ENCODE measurements at places on chromosomes 5 and 9.

GRCh38 chr5:120086081-120086480, 378.0 kb upstream of the PRR16 start:
- no peak for DNase-seq

DNA sequence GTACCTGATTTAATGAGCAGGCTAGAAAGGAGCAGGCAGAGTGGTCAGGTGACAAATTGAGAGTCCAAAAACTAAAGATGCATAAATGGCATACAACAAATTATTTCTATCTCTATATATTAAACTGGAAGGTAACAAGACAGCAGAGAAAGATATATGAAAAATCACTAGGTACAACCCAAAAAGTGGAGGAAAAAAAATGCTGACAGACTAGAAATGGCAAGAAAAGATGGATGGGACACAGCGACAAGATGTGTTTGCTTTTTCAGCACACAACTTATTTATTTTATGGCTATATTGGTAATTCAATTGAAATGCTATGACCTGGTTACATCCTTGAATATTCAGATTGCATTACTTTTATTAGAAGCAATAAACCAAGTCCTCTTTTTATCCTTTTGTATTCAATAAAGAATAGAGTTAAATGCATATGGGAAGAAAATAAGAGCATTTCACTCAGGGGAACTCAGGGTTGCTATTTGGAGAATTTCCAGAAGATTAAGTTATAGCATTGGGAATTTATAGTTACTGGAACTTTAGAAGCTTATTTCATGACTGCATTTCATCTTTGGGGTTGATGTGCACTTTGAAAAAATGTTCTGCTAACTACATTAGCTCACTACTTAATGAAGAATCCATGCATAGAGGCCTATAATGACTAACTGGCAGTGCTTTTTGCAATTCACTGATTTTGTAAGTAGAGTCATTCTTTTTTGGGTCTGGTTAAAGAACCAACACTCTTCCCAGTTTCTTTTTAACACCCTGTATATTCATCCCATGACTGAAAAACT, 566.6 kb upstream of the TUSC1 start:
- no peak for DNase-seq

DNA sequence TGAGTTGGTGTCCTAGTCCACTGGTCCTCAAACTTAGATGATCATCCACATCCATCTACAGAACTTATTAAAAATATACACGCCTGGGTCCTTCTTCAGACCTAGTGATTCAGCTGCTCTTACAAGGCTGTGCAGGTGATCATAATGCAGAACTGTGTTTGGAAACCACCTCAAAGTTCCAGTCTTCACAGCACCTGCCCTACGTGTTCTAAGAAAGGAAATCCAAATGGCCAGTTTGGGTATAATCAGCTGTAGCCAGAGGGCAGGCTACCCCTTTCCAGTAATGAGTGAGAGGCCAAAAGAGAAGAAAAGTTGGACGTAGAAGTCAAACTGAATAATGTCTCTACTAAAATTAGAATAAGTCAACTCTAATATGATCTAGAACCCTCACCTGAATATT, 15.4 kb downstream of the REEP5 start:
- DNase-seq: no peak

DNA sequence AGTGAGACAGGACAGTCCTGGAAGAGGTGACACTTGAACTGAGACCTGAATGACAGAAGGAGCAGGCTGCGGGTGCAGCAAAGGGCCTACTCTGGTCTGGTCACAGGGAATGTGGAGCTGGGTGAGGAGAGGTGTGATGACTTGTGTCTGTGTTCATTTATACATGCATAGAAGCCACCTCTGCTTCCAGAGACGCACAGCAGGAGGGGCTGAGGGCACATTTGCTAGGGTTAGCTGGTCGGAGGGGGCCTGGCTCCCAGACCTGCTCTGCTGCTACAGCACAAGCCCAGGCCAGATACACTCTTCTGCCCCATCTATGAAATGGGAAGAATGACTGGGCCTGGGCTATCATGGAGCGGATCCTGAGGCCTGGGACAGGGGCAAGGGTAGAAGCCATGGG, 15.6 kb downstream of the UNC5A start:
- no peak for DNase-seq

GRCh38 chr5:39284552-39284951, 65.2 kb upstream of the FYB1 start:
- DNase-seq: no peak

- DNase-seq: no peak
Observed at GRCh38 chr9:96719921-96720320, 58.0 kb downstream of the ZNF510 start.

DNA sequence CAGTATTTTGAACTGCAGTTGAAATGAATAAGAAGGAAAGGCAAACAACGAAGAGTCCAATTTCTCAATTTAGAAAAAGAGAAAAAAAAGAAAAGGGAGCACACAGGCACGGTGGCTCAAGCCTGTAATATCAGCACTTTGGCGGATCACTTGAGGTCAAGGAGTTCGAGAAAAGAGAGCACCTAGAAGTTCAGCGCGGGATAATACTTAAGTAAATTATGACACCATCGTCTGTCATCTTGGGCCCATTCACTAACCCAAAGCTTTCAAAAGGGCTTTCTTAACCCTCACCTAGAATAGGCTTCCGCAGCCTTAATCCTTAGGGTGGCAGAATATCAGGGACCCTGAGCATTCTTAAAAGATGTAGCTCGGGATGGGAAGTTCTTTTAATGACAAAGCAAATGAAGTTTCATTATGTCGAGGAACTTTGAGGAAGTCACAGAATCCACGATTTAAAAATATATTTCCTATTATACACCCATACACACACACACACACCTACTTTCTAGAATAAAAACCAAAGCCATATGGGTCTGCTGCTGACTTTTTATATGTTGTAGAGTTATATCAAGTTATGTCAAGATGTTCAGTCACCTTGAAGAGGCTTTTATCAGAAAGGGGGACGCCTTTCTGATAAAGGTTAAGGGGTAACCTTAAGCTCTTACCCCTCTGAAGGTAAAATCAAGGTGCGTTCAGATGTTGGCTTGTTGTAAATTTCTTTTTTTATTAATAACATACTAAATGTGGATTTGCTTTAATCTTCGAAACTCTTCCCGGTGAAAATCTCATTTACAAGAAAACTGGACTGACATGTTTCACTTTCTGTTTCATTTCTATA, 602 bp upstream of the CD274 start:
- no peak for DNase-seq

- no peak for DNase-seq
Observed at GRCh38 chr5:107040907-107041306, 629.8 kb downstream of the EFNA5 start.

DNA sequence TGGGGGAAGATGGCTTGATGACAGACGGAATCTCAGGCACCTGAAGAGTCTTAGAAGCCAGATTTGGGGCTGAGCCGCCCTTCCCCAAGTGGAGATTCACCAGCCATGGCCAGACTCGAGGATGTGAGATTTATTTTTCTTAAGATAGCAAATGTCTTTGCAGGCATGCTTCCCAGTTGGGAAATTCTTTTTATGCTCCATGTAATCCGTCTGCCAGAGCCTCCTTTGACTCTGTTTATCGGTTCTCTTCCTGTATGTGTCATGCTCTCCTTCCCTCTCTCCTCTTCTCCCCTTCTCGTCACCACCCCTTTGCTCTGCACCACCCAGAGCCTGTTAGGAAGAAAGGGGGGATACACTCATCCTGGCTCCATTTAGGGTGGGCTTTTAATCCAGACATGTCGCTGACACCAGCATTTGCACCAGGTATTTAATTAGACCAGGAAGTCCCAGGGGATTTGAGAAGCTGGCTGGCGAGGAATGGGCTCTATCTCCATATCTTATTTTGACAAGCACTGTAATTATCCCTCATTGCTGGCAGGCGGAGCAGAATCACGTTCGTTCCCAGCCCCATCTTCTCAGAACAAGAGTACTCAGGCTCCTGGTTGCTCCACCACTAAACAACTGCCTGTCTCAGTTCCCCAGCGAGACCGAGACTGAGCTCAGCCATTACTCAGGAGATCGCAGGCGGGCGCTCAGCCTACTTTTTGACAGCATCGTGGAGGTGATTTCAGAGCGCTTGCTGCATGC, 50.9 kb downstream of the KCNIP1 start:
- no peak for DNase-seq

GRCh38 chr9:135479469-135480052, at the start of gene PPP1R26:
Gene PPP1R26 (plus strand): TSS chr9:135479782. CDS start chr9:135484511, 4,729 bp downstream.
- DNase-seq: no peak

- DNase-seq: no peak
Observed at GRCh38 chr9:109074236-109074889, 45.4 kb downstream of the TMEM245 start.

GRCh38 chr5:176418251-176418650, 1.9 kb upstream of the CLTB start:
- DNase-seq: no peak

DNA sequence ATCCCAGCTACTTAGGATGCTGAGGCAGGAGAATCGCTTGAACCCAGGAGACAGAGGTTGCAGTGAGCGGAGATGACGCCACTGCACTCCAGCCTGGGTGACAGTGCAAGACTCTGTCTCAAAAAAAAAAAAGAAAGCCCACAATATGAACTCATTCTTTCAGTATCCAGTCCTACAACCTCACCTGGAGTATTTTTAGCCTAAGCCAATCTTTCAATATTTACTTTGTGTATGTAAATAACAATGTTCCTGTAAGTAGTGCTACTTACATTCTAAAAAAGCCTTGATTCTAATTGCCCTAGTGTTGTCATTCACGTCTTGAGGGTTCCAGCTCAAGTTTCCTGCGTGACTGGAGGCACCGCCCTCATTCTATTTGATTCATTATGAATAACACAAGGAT, 62.0 kb downstream of the BHMT start:
- no peak for DNase-seq

GRCh38 chr5:52177193-52177592, 610.5 kb upstream of the ITGA1 start:
- DNase-seq: no peak

GRCh38 chr9:35476596-35476995, 13.3 kb upstream of the RUSC2 start:
- no peak for DNase-seq

- no peak for DNase-seq
Observed at GRCh38 chr9:114114364-114114763, 15.3 kb upstream of the KIF12 start.

DNA sequence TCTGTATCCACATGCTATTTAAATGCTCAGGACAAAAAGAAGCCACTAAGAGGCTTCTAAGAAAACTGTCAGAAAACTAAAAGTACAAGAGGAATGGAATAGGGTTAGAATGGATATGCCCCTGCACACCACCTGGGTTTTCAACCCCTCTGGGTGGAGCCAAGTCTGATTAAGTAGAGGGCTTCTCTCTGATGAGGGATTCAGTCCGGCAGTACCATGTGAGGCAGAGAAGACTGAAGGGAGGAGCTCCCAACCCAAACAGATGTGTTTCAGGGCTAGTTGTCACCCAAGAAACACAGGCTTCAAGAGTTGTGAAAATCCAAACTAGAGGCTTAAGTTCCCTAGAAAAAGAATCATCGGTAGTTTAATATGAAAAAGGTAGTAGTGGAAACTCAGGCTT, 12.5 kb downstream of the NREP start:
- no peak for DNase-seq

GRCh38 chr5:6251565-6252102, 126.7 kb downstream of the MED10 start:
- DNase-seq: peak; percentile 49

GRCh38 chr9:32968101-32969011, 33.1 kb downstream of the APTX start:
- no peak for DNase-seq

- peak; percentile 78 for DNase-seq
Observed at GRCh38 chr9:124399323-124399967, 15.8 kb downstream of the PSMB7 start.

- peak; percentile 87 for DNase-seq
Observed at GRCh38 chr5:111223787-111224560, at the start of gene CAMK4. Gene CAMK4 (plus strand): TSS chr5:111224384. CDS start chr5:111224484, 100 bp downstream.

GRCh38 chr5:150116667-150117400, 30.5 kb upstream of the CSF1R start:
- DNase-seq: peak; percentile 47

- DNase-seq: peak; percentile 30
Observed at GRCh38 chr5:1432296-1432695, 12.9 kb downstream of the SLC6A3 start.

DNA sequence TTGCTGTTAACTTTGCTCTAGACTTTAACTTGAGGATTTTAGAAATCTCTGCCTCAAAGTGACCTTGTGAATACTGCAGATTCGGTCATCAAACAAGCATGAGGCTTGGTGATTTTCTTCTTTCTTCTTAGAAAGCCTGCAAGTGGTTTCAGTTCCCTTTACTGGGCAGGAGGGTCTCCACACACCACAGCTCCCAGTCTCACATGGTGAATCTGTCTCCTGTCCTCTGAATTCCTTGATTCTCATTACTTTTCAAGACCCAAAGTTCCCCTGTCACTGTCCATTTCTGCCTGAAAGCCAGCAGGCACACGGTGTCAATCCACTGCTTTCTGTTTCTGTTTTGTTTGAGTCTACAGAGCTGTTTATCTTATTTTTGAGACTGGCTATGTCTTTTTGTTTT, 14.1 kb downstream of the HSPB3 start:
- DNase-seq: no peak

DNA sequence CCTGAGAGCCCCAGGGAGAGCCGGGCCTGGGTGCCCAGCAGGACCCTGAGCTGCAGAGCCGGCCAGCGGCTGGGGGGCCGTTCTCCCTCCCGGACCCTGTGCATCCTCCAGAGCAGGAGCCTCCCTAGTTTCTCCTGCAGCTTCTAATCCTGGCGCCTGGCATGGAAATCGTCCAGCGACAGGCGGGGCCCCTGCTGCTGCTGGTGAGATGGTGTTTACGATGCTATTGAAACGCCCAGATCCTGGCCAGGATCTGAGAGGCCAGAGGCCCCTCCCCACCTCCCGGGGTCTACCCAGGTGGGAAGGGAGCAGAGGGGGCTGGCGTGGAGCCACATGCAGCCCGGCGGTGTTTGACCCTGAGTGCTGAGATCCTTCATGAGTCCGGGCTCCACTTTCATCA, 38.2 kb upstream of the CEP72 start:
- DNase-seq: peak; percentile 43

- peak; percentile 14 for DNase-seq
Observed at GRCh38 chr5:3020426-3020825, 268.9 kb upstream of the IRX2 start.

- DNase-seq: no peak
Observed at GRCh38 chr5:150131978-150132694, 23.5 kb downstream of the PDGFRB start.

DNA sequence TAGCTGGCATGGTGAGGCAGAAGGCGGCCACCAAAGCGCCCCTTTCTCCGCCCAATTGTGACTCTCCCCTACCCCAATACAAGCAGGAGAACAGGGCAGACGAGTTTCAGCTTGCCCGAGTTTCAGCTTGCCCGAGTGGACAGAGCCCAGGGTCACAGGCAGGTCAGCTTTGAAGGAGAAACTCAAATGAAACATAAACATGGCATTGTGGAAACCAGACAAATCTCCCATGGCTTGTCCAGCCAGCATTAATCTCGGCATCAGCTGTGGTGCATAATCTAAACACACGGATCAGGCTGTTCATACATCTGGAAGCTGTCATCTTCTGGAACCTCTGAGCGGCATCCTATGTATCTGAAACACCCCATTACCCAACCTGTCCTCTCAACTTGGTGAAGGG, 16.9 kb downstream of the PTCH1 start:
- no peak for DNase-seq

GRCh38 chr9:129568560-129569501, 52.1 kb downstream of the C9orf50 start:
- DNase-seq: peak; percentile 86

- DNase-seq: peak; percentile 45
Observed at GRCh38 chr5:74624501-74624900, 16.0 kb downstream of the ENC1 start.

Measured in ecto neural progenitor cell (in vitro differentiated cells).